ENCODE measurements at places on chromosomes 1 and 21.

DNA sequence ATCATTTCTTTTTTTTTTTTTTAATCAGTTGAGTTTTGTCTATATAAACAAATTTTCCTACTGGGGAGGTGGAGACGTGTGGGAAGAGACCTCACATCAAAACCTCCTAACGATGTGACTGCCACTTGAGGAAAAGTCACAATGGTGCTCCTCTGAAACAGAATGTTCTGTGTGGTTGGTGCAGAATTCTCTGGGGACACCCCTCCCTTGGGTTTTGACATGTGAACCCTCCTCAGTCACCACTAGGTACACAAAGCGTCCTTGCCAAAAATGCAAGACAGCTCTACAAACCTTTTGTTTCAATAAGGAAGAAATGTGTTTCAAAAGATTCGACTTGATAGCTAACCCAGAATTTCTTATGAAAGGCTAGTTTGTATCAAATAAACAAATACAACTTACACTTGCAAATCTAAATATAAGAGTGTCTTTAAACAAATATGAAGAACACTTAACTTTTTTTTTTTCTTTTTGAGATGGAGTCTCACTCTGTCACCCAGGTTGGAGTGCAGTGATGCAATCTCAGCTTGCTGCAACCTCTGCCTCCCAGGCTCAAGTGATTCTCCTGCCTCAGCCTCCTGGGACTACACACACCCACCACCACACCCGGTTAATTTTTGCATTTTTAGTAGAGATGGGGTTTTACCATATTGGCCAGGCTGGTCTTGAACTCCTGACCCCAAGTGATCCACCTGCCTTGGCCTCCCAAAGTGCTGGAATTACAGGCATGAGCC, 9.3 kb downstream of the SLC25A24 start:
- no peaks in the 10 kb centered on the region for H3K27me3 ChIP-seq
- no peak overlapping the region for H3K27ac ChIP-seq
- peaks cover 15% of the 10 kb centered on the region for H3K4me1 ChIP-seq
- peaks cover 63% of the 10 kb centered on the region for H3K36me3 ChIP-seq

DNA sequence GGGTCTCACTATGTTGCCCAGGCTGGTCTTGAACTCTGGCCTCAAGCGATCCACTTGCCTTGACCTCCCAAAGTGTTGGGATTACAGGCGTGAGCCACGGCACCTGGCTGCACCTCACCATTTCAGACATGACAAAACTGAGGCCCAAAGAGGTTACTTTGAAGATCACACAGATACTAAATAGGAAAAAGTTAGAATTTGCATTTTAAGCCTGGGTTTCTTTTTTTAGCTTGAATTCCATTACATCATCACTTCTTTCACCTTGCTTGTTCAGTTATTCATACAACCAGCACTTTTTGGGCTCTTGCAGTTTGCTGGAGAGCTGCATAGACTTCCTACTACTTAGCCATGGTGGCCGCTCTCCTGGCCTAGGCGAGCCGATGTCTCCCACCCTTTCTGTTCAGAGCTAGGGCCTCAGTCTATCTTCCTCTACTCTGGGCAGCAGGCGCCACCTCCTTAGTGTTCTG, 16.3 kb upstream of the CD2 start:
- H3K36me3 ChIP-seq, result peaks cover 20% of the 10 kb centered on the region
- peak overlapping the region; percentile 74 for H3K4me3 ChIP-seq
- H3K27ac ChIP-seq, result peak overlapping the region; percentile 100
- peak; percentile 81 for DNase-seq
- no peaks in the 10 kb centered on the region for H3K27me3 ChIP-seq

DNA sequence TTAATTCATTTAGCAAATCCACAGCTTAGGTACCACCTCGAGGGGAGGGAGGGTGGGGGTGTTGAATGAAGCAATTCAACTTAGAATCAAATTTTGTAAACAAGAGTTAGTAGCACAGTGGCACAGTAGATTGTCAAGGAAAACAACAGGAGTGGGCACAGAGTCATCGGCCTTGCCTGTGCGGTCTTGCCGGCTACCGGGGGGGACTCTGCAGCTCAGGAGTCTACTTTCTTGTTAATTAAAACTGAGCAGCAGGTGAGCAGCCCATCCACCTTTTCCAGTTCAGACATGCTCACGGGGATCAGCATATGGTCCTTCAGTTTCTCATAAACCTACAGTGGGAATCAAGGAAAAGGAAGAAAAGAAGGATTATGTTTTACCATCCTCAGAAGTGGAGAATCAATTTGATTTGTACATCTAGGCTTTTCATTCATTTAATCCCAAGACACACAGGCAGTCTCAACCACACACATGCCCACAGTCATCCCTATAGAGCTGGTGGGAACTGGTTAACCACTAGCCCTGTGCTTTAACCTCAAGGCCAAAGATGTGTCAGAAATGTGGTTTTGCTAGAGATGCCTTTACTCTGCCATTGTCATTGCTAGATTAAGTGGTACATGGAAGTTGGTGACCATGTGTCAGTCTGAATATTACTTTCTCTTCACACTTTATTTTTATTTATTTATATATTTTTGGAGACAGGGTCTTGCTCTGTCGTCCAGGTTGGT, 45.0 kb upstream of the BCL10 start:
- peaks cover 67% of the 10 kb centered on the region for H3K27me3 ChIP-seq
- H3K4me3 ChIP-seq, result no peak overlapping the region
- H3K36me3 ChIP-seq, result no peaks in the 10 kb centered on the region
- no peak overlapping the region for H3K27ac ChIP-seq

GRCh38 chr1:22325531-22326371, 125.9 kb upstream of the ZBTB40 start:
- H3K27me3 ChIP-seq, result peaks cover 2% of the 10 kb centered on the region
- no peak overlapping the region for H3K27ac ChIP-seq
- no peaks in the 10 kb centered on the region for H3K36me3 ChIP-seq
- DNase-seq, result no peak

DNA sequence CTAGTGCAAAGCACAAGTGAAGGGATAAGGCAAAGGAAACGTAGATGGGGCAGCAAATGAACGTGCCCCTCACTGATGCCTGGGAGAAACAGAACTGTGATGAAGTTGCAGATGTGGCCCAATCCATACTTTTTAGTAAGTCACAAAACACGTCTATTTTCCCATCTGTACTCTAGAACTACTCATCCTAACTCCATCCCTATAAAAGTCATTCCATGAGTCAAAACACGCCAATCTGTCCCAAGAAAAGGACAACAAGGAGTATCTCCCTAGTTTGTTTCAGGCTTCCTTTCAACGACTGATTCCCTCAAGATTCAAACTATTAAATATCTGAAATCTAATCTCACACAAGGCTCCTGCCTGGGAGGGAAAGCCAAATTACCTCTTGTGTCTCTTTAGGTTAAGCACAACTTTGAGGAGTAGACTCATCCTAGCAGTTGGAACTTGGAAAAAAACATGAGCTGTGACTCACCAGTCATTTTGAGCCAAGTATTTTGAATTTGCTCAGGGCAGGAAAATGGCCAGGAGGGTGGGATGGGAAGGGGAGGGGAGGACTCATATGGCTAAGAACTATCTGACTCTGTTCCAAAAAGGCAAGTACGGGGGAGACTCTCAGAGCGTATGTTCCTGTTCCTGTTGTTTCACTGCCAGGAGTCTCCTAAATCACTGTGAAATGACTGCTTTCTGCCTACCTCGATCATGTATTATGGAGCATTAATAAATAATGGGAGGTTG, 214.5 kb upstream of the CAMK1G start:
- no peaks in the 10 kb centered on the region for H3K4me1 ChIP-seq
- no peak for DNase-seq
- no peaks in the 10 kb centered on the region for H3K36me3 ChIP-seq
- peaks cover 28% of the 10 kb centered on the region for H3K27me3 ChIP-seq
- H3K27ac ChIP-seq, result no peak overlapping the region

DNA sequence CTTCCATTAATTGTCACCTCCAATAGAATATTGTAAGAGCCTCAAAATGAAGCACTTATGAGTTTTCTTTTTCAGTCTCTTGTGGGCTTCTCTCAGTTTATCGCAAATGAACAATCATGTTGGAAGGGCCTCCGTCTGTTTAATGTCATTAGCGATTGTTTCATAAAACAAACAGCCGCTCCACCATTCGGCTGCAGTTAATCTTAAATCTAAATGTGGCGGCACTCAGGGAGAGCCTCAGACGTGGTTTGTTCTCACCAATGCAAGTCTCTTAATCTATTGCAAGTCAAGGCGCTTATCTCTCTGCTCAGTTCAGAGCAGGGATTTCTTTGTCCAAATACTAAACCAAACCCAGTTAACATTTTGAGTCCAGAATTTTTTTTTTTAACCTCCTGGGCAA, 34.9 kb upstream of the ESRRG start:
- no peak overlapping the region for H3K27ac ChIP-seq
- H3K36me3 ChIP-seq, result no peaks in the 10 kb centered on the region
- H3K4me3 ChIP-seq, result no peak overlapping the region
- DNase-seq, result no peak

- H3K4me1 ChIP-seq, result no peaks in the 10 kb centered on the region
- no peaks in the 10 kb centered on the region for H3K36me3 ChIP-seq
- no peak overlapping the region for H3K4me3 ChIP-seq
- H3K27ac ChIP-seq, result no peak overlapping the region
- no peak for DNase-seq
Observed at GRCh38 chr1:173393659-173394000, 83.5 kb upstream of the PRDX6 start.

GRCh38 chr1:8222789-8223188, 95.1 kb upstream of the SLC45A1 start:
- peaks cover 32% of the 10 kb centered on the region for H3K27me3 ChIP-seq
- peaks cover 8% of the 10 kb centered on the region for H3K4me1 ChIP-seq

Measured in activated T-cell treated with anti-CD3 and anti-CD28 coated beads, Interleukin-2, amount 50 U/mL, for 24 hours (primary cell).